T-cell (primary cell): ENCODE measurements at places on chromosomes 3 and 15. TPM values are rescaled to one million over a fixed set of nuclear protein-coding genes. Genes with fewer than 3 reads are reported as not detected.

Gene TGM4
- not detected for total RNA-seq

Gene POLR2M
- 89.8 TPM for total RNA-seq

Gene TTC21A
- 3.5 TPM for total RNA-seq

Gene CCRL2
- 2.0 TPM for total RNA-seq

Gene RLBP1
- not detected for total RNA-seq

Gene ENTPD3
- total RNA-seq: not detected

Gene SLC27A2
- total RNA-seq: 0.70 TPM

Gene GPR160
- total RNA-seq: 4.3 TPM

Gene CATSPER2
- total RNA-seq: 7.2 TPM

Gene CPN2
- not detected for total RNA-seq

Gene ERC2
- not detected for total RNA-seq

Gene GLDN
- total RNA-seq: not detected

Gene TMEM212
- not detected for total RNA-seq
